ENCODE measurements at places on chromosomes 2 and 18.

DNA sequence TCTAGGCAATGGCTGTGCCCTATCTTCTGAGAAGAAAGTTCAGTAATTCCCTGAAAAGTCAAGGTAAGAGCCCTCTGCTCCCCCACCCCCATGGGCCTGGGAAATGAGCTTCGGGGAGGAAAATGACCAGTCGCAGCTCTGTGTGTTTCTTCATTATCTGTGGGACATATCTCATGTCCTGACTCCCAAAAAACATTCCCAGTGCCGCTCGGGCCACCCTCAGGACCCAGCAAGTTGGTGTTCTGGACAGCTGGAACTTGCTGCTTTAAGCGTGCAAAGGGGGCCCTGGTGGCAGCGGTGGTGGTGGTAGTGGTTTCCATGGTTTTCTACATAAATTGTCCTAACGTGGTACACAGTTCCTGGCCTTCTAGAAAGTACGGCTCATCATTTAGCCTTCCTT lies 17.2 kb upstream of the PRLH start:
- no peak for DNase-seq

- no peak for DNase-seq
Observed at GRCh38 chr18:62328586-62329525, 3.7 kb downstream of the TNFRSF11A start.

- no peak for DNase-seq
Observed at GRCh38 chr2:45910473-45911060, 259.1 kb downstream of the PRKCE start.

- no peak for DNase-seq
Observed at GRCh38 chr18:50610349-50610748, 50.5 kb downstream of the MAPK4 start.

GRCh38 chr18:49380801-49381200 lies 79.6 kb downstream of the DYM start:
- no peak for DNase-seq

DNA sequence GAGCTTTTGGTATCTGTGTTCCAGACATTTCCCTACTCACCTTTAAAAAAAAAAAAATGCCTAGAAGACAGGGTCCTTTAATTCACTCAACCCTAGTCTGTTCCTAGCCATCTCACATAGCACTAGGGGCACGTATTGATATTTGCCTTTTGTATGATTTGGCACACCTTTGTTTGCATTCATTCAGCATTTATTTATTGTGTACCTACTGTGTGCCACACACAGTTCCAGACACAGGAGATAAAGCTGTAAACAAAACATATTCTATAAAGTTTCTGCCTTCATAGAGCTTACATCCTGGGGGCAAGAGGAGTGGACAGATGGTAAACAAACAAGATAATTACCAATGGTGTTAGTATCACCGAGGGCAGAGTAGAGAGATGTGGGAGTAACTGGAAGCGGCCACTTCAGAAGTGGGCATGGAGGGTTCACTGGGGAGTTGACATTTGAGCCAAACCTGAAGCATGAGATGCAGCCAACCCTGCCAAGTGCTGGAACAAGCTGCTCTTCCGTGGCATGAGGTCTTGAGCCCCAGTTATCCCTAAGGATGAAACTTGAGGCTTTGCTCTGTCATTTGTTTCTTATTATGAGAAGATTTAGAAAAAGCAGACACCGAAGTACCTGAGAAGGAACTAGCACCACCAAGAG lies 18.2 kb downstream of the MAPRE2 start:
- no peak for DNase-seq
